ENCODE measurements at places on chromosomes 7 and 10. TPM values are rescaled to one million over a fixed set of nuclear protein-coding genes. Genes with fewer than 3 reads are reported as not detected.

DNA sequence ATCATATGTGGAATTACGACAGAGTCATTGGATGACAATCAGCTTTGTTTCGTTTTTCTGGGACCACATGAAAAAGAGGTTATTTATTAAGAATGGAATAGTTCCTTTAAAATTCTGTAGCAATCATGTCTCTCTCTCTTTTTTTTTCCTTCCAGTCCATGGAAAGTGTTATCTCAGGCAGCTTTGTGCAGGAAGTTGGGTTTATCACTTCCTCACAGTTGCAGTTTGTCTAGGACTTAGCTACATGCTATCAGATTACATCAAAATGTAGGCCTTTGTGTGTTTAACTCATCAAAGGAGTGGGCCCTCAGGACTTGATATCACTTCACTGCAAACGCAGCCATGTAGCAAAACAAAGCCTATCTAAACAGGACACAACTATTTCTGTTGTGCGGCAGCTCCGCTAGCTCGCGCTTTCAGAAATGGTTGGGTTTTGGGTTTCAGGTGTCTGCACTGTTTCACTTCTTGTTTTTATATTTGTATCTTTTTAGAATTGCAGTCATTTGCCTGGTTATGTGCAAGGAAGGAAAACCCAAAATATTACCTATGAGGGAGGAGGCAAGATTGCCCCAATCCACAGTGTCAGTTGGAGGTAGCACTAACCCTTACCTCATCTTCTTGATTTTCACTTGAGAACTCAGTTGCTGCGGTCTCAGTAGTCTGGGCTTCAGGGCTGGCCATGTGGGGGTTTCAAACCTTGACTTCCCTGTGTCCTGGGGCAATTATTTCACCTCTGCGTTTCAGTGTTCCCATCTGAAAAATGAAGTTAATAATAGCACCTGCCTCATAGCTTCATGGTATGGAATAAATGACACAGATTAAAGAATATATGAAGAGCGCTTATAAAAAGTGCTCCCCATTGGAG, 66.7 kb downstream of the HHEX start:
- H3K27me3 ChIP-seq: peaks cover 5% of the 10 kb centered on the region
- H3K4me1 ChIP-seq: peaks cover 68% of the 10 kb centered on the region
- no peaks in the 10 kb centered on the region for H3K36me3 ChIP-seq
- peak; percentile 41 for DNase-seq
- peak overlapping the region; percentile 59 for H3K4me3 ChIP-seq

DNA sequence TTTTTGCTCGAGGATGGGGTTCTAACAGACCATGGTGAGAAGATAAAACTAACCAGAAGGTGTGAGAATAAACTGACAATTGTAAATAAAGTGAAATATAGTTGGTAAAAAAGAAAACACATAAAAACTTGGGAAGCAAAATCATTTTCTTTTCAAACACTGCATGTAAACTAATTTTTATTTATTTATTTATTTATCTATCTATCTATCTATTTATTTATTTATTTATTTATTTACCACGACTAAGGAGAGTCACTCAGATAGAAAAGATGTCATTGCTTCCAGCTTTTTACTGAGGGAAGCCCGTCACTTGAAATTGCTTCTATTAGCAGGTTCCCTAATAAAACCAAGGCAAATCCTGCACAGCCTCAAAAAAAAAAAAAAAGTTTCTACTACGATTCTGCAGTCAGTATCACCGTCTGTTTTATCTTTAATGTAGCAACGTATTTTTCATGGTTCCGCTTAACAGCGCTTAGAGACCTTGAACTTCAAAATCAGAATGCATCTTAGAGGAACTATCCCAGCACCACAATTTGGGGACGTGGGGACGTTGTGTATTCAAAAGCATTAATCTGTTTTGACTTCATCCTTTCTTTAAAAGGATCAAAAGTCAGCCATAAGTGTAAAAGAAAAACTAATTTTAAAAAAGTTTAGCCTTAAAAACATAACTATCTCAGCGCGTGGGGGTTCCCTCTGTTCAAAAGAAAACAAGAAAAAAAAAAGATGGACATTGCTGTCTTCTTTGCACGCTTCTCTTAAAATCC, 33.3 kb upstream of the EBLN1 start:
- H3K27ac ChIP-seq: no peak overlapping the region
- peaks cover 3% of the 10 kb centered on the region for H3K4me1 ChIP-seq
- H3K36me3 ChIP-seq: no peaks in the 10 kb centered on the region
- DNase-seq: no peak
- peaks cover 4% of the 10 kb centered on the region for H3K27me3 ChIP-seq
- H3K4me3 ChIP-seq: peak overlapping the region; percentile 98

DNA sequence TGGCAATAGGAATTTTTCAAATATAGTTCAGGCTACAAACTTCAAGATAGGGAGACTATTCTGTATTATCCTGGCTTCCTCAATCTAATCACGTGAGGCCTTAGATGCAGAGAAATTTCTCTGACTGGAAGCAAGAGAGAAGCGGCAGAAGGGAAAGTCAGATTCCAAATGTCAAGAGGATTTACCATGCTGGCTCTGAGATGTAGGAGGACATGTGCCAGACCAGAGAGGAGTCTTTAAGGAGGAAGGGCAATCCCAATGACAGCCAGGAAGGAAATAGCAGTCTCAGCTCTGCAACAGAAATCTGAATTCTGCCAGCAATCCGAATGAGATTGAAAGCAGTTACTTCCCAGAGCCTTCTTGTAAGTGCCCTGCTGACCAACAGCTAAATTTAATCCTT, 57.4 kb downstream of the NUTM2E start:
- H3K4me3 ChIP-seq: no peak overlapping the region
- H3K27ac ChIP-seq: no peak overlapping the region
- peaks cover 11% of the 10 kb centered on the region for H3K4me1 ChIP-seq

DNA sequence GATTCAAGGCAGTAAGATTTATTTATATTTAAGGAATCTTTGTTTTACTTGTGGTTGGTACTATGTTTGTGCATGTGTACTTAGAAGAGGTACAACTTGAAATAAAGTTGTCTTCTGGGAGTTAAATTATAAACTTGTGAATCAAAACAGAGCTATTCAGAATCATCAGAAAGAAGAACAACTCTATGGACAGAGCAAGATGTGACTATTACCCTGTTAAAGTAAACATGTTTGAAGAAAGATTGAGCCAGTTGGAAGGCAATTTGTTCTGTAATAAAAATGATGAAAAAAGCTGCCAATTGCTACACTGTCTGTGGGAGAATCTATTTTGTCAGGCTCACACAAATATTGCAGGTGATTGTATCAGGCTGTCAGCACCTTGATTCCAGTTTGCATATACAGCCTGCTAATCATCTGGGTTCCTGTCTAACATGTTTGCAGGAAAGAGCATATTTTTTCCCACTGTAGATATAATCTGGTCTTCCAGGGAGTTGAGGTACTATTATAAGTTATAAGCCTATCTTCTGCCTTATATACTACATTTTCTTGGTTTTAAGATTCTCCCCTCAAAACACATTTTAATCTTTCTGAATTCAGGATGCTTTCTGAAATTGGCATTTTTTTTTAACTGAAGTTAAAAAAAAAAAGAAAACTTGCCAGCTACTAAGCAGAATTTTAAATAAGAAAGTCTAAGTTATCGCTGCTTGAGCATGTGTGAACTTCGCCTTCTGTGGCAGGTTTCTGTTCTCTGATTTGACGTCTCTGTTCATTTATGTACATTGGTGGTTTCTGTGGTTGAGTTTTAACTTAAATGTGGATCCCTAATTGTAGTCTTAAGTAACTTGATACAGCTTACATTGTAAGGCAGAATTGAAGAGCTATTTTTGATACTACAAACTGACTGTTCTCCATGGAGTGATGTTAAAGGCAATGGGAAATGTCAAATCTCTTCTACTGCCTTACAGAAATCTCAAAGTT, 46.0 kb downstream of the ZNRF2 start:
- H3K27me3 ChIP-seq: no peaks in the 10 kb centered on the region
- no peaks in the 10 kb centered on the region for H3K36me3 ChIP-seq
- no peak for DNase-seq
- no peak overlapping the region for H3K4me3 ChIP-seq
- no peaks in the 10 kb centered on the region for H3K4me1 ChIP-seq

DNA sequence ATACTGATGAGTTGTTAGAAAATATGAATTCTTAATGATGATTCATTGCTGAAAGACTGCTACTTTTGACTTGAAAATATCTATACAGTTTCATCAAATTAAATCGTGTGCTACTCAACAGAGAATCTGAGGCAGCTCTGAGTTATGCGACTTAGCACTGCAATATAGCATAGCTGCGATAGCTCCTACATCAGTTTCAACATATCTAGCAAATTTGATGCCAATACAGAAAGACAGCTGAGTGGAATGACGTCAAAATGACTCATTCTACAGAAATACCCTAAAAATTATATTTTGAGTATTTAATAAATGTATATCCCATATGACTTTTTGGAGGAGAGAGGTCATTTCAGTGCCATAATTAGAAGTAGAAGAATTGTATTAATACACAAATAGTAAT, 1.1 kb upstream of the TARP start:
- H3K4me3 ChIP-seq: no peak overlapping the region
- no peak for DNase-seq
- no peaks in the 10 kb centered on the region for H3K36me3 ChIP-seq
- no peaks in the 10 kb centered on the region for H3K27me3 ChIP-seq
- H3K4me1 ChIP-seq: peaks cover 27% of the 10 kb centered on the region

DNA sequence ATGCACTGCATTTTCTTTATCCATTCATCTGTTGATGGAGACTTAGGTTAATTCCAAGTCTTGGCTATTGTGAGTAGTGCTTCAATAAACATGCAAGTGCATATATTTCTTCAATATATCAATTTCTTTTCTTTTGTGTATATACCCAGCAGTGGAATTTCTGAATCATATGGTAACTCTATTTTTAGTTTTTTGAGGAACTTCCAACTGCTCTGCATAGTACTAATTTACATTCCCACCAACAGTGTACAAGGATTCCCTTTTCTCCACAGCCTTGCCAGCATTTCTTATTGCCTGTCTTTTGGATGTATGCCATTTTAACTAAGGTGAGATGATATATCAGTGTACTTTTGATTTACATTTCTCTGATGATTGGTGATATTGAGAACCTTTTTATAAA, 145.2 kb downstream of the LYZL1 start:
- H3K27ac ChIP-seq: no peak overlapping the region
- peaks cover 4% of the 10 kb centered on the region for H3K27me3 ChIP-seq
- no peak for DNase-seq

DNA sequence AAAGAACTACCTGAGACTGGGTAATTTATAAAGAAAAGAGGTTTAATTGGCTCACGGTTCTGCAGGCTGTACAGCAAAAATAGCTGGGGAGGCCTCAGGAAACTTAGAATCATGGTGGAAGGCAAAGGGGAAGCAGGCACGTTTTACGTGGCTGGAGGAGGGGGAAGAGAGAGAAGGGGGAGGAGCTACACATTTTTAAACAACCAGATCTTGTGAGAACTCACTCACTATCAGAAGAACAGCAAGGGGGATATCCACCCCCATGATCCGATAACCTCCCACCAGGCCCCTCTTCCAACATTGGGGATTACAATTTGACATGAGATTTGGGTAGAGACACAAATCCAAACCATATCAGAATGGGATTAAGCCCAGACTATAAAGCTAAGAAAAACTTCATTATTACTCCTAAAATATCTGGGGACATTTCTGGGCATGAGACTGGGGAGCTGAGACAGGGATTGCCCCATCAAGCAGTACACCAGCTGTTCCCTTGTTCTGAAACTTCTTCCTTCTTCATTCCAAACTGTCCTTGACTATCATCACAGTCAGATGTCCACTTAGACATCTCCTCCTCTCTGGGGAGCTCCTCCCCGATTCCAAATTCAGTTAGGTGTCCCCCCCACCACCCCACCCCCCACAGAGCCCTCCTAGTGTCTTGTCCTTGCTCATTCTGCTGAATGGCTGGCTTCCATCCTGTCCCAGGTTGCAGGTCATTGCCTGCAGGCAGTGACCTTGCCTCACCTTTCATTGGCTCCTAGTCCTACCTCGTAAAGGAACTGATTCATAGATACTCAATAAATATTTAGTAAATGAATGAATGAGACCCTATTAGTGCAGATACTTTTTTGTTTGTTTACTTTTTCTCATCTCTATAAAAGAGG, 132.6 kb downstream of the EVX1 start:
- no peaks in the 10 kb centered on the region for H3K27me3 ChIP-seq
- peak overlapping the region; percentile 48 for H3K27ac ChIP-seq
- no peak for DNase-seq
- H3K4me3 ChIP-seq: no peak overlapping the region
- H3K4me1 ChIP-seq: peaks cover 26% of the 10 kb centered on the region
- H3K36me3 ChIP-seq: no peaks in the 10 kb centered on the region

GRCh38 chr7:30838008-30838407, 66.8 kb downstream of the MINDY4 start:
- no peak overlapping the region for H3K27ac ChIP-seq
- H3K27me3 ChIP-seq: peaks cover 9% of the 10 kb centered on the region
- DNase-seq: no peak
- no peak overlapping the region for H3K4me3 ChIP-seq
- peaks cover 8% of the 10 kb centered on the region for H3K4me1 ChIP-seq

- peaks cover 10% of the 10 kb centered on the region for H3K4me1 ChIP-seq
- H3K36me3 ChIP-seq: no peaks in the 10 kb centered on the region
- DNase-seq: no peak
- no peak overlapping the region for H3K27ac ChIP-seq
- H3K27me3 ChIP-seq: peaks cover 2% of the 10 kb centered on the region
These were observed 114.3 kb upstream of the YAE1 start for GRCh38 chr7:39451901-39452300.

- H3K4me1 ChIP-seq: peaks cover 2% of the 10 kb centered on the region
- no peak overlapping the region for H3K27ac ChIP-seq
- no peaks in the 10 kb centered on the region for H3K27me3 ChIP-seq
These were observed 83.6 kb upstream of the TMEM106B start for GRCh38 chr7:12127455-12127854.

- no peak overlapping the region for H3K4me3 ChIP-seq
- peaks cover 10% of the 10 kb centered on the region for H3K27me3 ChIP-seq
- no peak for DNase-seq
- H3K4me1 ChIP-seq: peaks cover 5% of the 10 kb centered on the region
- H3K36me3 ChIP-seq: no peaks in the 10 kb centered on the region
These were observed 28.5 kb upstream of the CFAP46 start for GRCh38 chr10:132970641-132971438.

- H3K27me3 ChIP-seq: peaks cover 2% of the 10 kb centered on the region
- no peak for DNase-seq
- no peaks in the 10 kb centered on the region for H3K36me3 ChIP-seq
- H3K27ac ChIP-seq: no peak overlapping the region
These were observed 191.5 kb upstream of the GRB10 start for GRCh38 chr7:50974240-50974639.

DNA sequence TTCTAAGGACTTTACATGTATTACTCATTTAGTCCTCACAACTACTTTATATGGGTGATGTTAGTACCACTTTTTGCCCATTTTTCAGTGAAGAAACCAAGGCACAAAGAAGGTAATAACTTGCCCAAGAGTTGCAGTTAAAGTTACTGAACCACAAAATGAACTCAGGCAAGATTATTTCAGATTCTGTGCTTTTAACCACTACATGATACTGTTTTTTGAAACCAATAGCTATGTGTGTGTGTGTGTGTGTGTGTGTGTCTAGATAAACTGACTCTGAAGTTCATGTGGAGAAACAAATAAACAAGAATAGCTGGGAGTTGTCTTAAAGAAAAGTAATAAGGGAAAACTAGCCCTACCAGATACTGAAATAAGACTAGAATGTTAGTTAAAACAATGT, 60.8 kb upstream of the OIT3 start:
- peaks cover 28% of the 10 kb centered on the region for H3K4me1 ChIP-seq
- no peaks in the 10 kb centered on the region for H3K36me3 ChIP-seq
- no peak for DNase-seq
- no peaks in the 10 kb centered on the region for H3K27me3 ChIP-seq
- H3K27ac ChIP-seq: no peak overlapping the region
- H3K4me3 ChIP-seq: no peak overlapping the region

Gene TPK1
- total RNA-seq: 0.77 TPM

Gene NUTM2A
- 2.6 TPM for total RNA-seq

Gene NCF1
- total RNA-seq: 0.80 TPM

Gene RBP4
- total RNA-seq: not detected

Gene ZMIZ2
- total RNA-seq: 70.9 TPM
